ENCODE measurements at places on chromosomes 4 and X.

DNA sequence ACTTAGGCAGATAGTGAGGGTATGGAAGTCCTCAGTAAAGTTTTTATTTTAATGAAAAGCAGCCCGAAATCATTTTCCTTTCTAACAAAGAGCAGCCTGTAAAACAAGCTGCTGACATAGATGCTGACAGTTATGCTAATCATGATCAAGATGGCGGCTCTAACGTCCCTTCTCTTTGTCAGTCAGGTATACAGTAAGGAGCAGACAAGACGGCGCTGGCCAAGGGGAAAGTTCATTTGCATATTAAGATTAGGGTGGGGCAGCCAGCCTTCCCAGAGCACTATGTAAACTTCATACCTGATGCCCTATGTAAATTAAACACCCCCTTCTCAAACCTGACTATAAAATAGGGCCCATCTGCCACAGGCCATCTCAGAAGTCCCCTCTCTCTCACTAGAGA is 76.9 kb downstream of the MAGEB10 start:
- no peak for DNase-seq

DNA sequence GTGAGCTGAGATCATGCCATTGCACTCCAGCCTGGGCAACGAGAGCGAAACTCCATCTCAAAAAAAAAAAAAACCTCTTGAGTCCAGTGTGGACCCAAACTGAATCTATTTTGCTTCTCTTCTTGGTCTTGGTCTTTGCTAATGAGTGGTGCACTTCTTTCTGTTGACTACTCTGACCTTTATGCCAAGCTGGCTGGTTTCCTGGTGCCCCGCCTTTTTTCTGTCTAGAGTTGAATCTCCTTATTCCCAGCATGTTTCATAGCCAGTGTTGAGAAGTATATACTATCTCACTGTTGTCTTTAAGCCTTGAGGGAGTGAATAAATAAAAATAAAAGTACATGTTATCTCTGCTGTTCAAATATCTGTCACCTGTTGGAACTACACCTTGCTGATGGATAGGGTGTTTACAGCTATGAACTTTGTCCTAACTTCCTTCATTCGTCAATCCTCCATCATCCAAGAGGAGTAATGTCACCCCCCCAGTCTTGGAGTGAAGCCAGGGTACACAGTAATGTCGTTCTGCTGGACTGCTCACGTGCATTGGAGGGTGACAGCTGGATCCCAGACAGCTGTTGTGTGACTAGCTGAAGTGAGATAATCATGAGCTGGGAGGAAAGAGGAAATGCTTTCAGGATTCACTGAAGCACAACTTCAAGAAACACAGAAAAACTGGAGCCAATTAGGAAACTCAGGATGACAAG is 99.3 kb upstream of the PRKG2 start:
- DNase-seq: no peak

DNA sequence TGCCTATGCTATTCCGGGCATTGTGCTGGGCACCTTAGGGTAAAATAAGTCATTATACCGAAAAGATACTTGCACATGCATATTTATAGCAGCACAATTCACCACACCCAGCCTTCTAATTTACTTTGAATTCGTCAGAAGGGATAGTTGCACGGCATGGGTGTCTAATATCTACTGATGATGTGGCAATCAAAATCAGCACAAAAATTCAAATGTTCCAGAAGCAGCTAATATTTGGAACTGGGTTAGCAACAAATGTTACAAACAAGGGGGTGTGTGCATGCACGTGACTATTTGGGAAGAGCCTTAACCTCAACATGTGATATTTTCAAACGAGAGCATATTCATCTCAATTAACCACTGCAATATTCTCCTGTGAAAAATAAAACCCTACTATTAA is 79.7 kb upstream of the PRSS48 start:
- no peak for DNase-seq

- no peak for DNase-seq
Measured at GRCh38 chrX:97564496-97564895, 680.8 kb downstream of the RPA4 start.

DNA sequence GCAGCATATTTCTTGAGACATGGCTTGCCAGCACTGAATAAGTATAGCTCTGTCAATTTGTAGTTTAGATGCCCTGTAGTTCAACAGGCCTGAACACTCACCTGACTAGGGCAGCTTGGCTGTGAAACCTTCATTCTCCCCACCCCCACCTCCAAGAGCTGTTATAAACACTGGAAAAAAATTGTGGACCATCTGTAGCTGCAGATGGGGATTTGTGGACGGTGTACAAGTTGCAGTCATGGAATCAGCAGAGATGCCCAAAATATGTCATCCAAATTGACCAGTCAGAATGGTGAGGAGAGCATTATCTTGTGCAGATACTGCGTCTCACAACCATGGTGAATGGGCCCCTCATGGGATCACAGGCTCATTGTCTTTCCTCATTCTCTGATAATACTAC is 76.2 kb upstream of the PAQR3 start:
- DNase-seq: no peak

GRCh38 chr4:76767983-76768382 is 130.0 kb downstream of the SOWAHB start:
- DNase-seq: no peak

- DNase-seq: no peak
Measured at GRCh38 chr4:45638641-45639040, 485.2 kb downstream of the GABRG1 start.

DNA sequence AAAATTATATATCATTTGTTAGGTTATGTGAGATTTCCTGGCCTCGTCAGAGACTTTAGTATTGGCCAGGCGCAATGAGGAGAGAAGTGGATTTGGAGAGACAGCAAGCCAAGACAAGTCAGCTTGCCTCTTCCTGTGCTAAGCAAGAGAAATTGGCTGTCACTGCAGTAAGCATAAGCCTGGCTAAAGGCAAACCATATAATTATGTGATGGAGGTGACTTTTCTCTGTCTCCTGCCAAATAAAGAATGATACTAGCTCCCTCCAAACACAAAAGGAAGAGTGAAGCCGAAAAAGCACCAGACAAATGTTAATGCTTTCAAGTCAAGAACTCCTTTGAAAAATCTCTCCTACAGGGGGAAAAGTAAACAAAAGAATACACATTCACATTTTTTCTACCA is 2246.0 kb downstream of the ARAP2 start:
- DNase-seq: no peak

- DNase-seq: no peak
Measured at GRCh38 chr4:88962396-88962795, 94.6 kb downstream of the FAM13A start.

- DNase-seq: no peak
Measured at GRCh38 chrX:120671963-120672362, 42.1 kb upstream of the C1GALT1C1 start.

All from stimulated activated CD4-positive, alpha-beta T cell treated with anti-CD3 and anti-CD28 coated beads, Interleukin-1b, Interleukin-23, amount 100 ng/mL, for 24 hours (primary cell).